Ovary (tissue), 10 donors: ENCODE measurements at places on chromosomes 16 and 17. TPM values are rescaled to one million over a fixed set of nuclear protein-coding genes. Genes with fewer than 3 reads are reported as not detected.

Gene ENPP7
- not detected for total RNA-seq

Gene NOXO1
- not detected for total RNA-seq

Gene BIRC5
- total RNA-seq, result 0.24 TPM

Gene CTF1
- total RNA-seq, result 20.6 TPM

Gene ZNF287
- total RNA-seq, result 8.4 TPM

Gene CSF3
- total RNA-seq, result 197 TPM

- no peak overlapping the region for H3K27ac ChIP-seq
- no peaks in the 10 kb centered on the region for H3K27me3 ChIP-seq
- H3K4me1 ChIP-seq, result peaks cover 14% of the 10 kb centered on the region
- H3K36me3 ChIP-seq, result no peaks in the 10 kb centered on the region
- peak overlapping the region; percentile 12 for H3K4me3 ChIP-seq
- no peak for DNase-seq
Measured at GRCh38 chr17:4535667-4536258, 19.4 kb downstream of the MYBBP1A start.

- H3K27ac ChIP-seq, result no peak overlapping the region
- peaks cover 8% of the 10 kb centered on the region for H3K27me3 ChIP-seq
- H3K4me3 ChIP-seq, result no peak overlapping the region
- DNase-seq, result no peak
- no peaks in the 10 kb centered on the region for H3K4me1 ChIP-seq
Measured at GRCh38 chr17:61395409-61395982, 4.1 kb upstream of the TBX2 start.

- no peak overlapping the region for H3K27ac ChIP-seq
- DNase-seq, result no peak
- peaks cover 14% of the 10 kb centered on the region for H3K4me1 ChIP-seq
- H3K36me3 ChIP-seq, result no peaks in the 10 kb centered on the region
- no peaks in the 10 kb centered on the region for H3K27me3 ChIP-seq
Measured at GRCh38 chr17:42180411-42180921, 476 bp downstream of the KCNH4 start.

DNA sequence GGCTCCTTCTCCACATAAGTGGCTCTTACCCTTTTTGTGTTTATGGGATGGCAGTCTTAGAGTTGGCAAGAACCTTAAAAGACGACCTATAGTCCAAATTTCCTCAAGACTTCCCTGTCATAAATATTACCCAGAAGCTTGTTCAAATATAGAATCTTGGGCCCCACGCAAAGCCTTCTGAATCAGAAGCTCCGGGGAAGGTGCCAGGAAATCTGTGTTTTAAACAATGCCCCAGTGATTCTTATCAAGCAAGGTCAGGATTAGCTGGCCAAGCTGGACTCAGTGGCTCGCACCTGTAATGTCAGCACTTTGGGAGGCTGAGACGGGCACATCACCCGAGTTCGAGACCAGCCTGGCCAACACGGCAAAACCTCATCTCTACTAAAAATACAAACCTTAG lies 85.7 kb downstream of the TIMM22 start:
- H3K27ac ChIP-seq, result no peak overlapping the region
- H3K4me3 ChIP-seq, result no peak overlapping the region
- DNase-seq, result no peak
- no peaks in the 10 kb centered on the region for H3K27me3 ChIP-seq
- H3K36me3 ChIP-seq, result no peaks in the 10 kb centered on the region

GRCh38 chr16:60230666-60231065 lies 1496.5 kb upstream of the GOT2 start:
- H3K36me3 ChIP-seq, result no peaks in the 10 kb centered on the region
- no peaks in the 10 kb centered on the region for H3K4me1 ChIP-seq
- H3K27ac ChIP-seq, result no peak overlapping the region
- H3K4me3 ChIP-seq, result no peak overlapping the region
- H3K27me3 ChIP-seq, result no peaks in the 10 kb centered on the region
- DNase-seq, result no peak

GRCh38 chr16:83847371-83848225 lies 39.8 kb downstream of the HSBP1 start:
- H3K36me3 ChIP-seq, result no peaks in the 10 kb centered on the region
- no peak overlapping the region for H3K27ac ChIP-seq
- no peaks in the 10 kb centered on the region for H3K4me1 ChIP-seq
- H3K27me3 ChIP-seq, result no peaks in the 10 kb centered on the region
- H3K4me3 ChIP-seq, result no peak overlapping the region
- DNase-seq, result no peak

GRCh38 chr17:81715872-81716673 lies 4.0 kb downstream of the SLC25A10 start:
- no peak for DNase-seq
- H3K36me3 ChIP-seq, result no peaks in the 10 kb centered on the region
- H3K27me3 ChIP-seq, result no peaks in the 10 kb centered on the region
- no peak overlapping the region for H3K27ac ChIP-seq
- no peak overlapping the region for H3K4me3 ChIP-seq
- H3K4me1 ChIP-seq, result peaks cover 15% of the 10 kb centered on the region

DNA sequence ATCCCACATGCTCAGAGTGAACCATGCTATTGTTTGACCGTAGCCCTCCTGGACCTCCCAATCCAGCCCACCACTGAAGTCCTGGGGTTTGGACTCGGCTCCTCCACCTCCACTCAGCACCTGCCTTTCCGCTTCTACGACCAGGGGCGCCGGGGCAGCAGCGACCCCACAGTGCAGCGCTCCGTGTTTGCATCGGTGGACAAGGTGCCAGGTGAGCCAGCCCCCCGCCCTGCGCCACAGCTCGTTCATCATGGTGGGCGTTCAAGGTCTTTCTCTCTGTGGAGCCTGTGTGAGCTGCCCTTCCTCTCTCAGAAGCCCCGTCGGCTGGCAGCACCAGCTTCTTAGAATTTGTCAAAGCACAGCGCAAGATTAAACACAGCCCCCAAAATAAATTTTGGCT lies 130.1 kb downstream of the SOCS1 start:
- H3K36me3 ChIP-seq, result no peaks in the 10 kb centered on the region
- peaks cover 9% of the 10 kb centered on the region for H3K4me1 ChIP-seq
- no peak for DNase-seq

DNA sequence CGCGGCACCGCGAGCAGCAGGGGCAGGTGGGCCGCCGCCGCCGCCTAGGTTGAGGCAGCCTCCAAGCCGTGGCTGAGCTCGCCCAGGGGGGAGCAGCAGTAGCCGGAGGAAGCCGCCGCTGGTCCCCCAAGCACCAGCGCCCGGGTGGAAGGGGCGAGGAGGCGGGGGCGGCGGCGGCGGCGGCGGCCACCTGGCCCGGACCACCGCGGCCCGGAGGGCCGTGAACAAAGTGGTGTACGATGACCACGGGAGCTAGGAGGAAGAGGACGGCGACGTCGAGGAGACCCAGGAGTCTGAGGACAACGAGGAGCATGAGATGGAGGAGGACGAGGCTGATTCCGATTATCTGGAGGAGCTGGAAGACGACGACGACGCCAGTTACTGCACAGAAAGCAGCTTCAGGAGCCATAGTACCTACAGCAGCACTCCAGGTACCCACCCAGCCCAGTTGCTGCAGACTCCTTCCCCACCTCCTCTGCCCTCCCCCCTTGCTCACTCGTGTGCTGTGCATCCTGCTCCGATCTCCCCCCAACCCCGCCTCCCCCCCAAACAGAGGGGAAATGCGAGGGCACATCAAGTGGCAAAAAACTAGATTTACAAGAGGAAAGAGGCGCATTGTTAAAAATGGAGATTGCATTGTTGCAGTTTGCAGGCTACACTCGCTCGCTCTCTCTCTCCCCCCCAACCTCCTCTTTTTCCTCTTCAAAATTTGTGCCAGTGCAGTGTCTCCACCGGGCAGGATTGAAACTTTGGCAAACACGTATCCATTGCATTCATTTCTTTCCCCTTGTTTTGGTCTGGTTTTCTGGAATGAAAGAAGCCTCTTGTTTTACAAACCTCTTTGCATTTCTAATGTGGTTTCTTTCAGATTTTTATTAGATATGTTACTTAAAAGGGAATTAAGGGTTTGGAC lies 41.8 kb upstream of the AMZ2 start:
- no peaks in the 10 kb centered on the region for H3K27me3 ChIP-seq
- H3K27ac ChIP-seq, result peak overlapping the region; percentile 66
- no peak for DNase-seq

- H3K36me3 ChIP-seq, result no peaks in the 10 kb centered on the region
- no peak overlapping the region for H3K27ac ChIP-seq
- H3K4me3 ChIP-seq, result no peak overlapping the region
- no peak for DNase-seq
- H3K4me1 ChIP-seq, result no peaks in the 10 kb centered on the region
- no peaks in the 10 kb centered on the region for H3K27me3 ChIP-seq
Measured at GRCh38 chr17:31494259-31495021, 103.0 kb downstream of the RAB11FIP4 start.

GRCh38 chr16:49600536-49600935 lies 226.9 kb downstream of the C16orf78 start:
- H3K4me3 ChIP-seq, result no peak overlapping the region
- DNase-seq, result no peak
- H3K4me1 ChIP-seq, result peaks cover 2% of the 10 kb centered on the region
- H3K27ac ChIP-seq, result no peak overlapping the region

DNA sequence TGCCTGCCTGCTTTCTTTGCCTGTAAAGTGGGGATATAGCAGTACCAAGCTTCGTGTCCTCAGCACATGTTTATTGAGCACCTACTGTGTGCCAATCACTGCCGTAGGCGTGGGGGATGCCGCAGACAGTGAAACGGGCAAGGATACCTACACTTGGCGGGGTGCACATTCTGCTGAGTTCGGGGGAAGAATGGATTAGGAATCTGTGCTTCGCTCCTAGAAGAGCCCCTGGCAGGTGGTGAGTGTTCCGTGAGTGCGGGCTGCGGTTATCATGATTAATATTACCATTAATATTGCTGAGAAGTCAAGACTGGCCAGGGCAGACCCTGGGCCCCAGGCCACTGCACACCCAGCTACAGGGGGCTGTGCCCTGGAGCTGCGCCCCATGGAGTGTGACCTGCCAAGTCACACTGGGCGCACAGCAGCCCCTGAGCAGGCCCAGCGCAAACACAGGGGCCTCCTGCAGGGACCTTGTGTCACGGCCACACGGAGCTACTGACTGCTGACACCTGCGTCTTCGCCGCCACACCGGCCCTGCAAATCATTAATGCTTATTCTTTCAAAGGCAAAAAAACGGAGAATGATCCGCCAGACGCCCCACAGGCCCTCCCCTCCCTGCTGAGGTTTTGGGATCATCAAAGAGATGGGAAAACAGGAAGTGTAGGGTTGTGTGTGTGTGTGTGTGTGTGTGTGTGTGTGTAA lies 213.4 kb upstream of the GSE1 start:
- H3K27ac ChIP-seq, result no peak overlapping the region
- peak; percentile 4 for DNase-seq
- peaks cover 20% of the 10 kb centered on the region for H3K4me1 ChIP-seq

GRCh38 chr17:50386510-50386909 lies 10.8 kb downstream of the LRRC59 start:
- DNase-seq, result no peak
- no peak overlapping the region for H3K27ac ChIP-seq
- H3K4me1 ChIP-seq, result peaks cover 2% of the 10 kb centered on the region
- H3K36me3 ChIP-seq, result no peaks in the 10 kb centered on the region
- H3K4me3 ChIP-seq, result no peak overlapping the region

GRCh38 chr16:79049040-79049439 lies 551.5 kb downstream of the MAF start:
- no peak overlapping the region for H3K27ac ChIP-seq
- no peaks in the 10 kb centered on the region for H3K4me1 ChIP-seq
- H3K27me3 ChIP-seq, result no peaks in the 10 kb centered on the region
- DNase-seq, result no peak

DNA sequence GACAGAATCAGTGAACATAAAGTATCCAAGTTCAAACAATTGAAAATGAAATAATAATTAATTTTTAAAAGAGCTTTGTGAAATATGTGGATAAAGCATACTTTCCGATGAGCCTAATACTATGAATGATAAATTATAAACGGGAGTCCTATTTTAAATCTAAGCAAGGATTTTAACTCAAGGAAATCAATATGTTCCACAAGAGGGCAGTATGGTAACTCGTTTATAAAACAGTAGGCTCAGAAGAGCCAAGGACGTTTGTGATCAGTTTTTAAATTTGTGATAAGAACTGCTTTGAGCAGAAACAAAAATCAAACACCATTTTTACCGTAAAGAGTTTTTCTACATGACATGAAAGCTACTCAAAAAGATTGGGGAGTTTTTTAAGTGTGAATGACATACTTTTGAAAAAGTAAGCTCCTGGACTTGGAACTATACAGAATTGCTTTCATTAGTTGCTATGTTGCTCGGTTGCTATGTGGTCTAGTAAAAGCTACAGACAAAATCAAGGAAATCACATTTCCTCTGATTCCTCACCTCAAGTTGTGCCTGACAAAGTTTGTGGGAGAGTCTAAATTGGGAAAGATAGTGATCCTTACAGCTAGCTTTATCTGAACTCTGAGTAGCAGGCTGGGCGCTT lies 11.8 kb upstream of the TEKT1 start:
- no peaks in the 10 kb centered on the region for H3K4me1 ChIP-seq
- no peak for DNase-seq
- no peaks in the 10 kb centered on the region for H3K36me3 ChIP-seq
- no peaks in the 10 kb centered on the region for H3K27me3 ChIP-seq
- no peak overlapping the region for H3K4me3 ChIP-seq

DNA sequence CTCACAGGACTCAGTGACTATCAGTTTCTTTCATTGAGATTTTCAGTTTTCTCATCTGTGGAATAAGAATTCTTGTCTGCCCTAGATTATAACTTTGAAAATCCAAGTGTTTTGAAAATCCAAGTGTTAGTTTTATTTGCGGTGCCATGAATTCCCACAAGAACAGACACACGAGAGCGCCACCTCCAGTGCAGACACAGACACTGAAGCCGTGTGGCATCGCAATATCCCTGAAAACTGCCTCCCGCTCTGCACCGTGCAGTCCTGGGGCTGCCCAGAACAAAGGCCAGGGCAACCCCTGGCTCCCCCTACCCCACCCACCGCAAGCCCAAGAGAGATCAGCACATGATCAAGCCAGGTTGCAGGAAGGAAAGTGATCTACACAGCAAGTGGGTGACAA lies 229.5 kb upstream of the ASIC2 start:
- H3K27ac ChIP-seq, result no peak overlapping the region
- no peak overlapping the region for H3K4me3 ChIP-seq
- H3K27me3 ChIP-seq, result no peaks in the 10 kb centered on the region
- H3K4me1 ChIP-seq, result no peaks in the 10 kb centered on the region
- no peak for DNase-seq
- H3K36me3 ChIP-seq, result no peaks in the 10 kb centered on the region

- no peak overlapping the region for H3K27ac ChIP-seq
- no peaks in the 10 kb centered on the region for H3K4me1 ChIP-seq
- DNase-seq, result peak; percentile 43
- peaks cover 4% of the 10 kb centered on the region for H3K36me3 ChIP-seq
- no peak overlapping the region for H3K4me3 ChIP-seq
- no peaks in the 10 kb centered on the region for H3K27me3 ChIP-seq
Measured at GRCh38 chr17:40086150-40087044, 14.0 kb downstream of the NR1D1 start.

DNA sequence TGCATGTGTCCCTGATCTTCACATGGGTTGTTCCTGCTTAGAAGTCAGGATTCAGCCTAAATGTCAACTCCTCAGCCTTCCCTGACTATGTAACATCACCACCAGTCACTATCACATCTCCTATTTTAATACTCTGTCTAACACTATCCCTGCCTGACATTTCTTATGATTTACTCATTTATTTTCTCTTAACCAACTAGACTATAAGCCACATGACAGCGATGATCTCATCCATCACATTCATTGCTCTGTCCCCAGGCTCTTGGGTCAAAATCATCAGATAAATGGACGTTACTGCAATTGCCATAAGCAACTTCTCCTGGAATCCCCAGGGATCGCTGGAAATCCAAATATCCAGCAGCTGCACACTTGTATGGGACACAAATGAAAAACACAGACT lies 15.7 kb downstream of the CDRT4 start:
- peaks cover 6% of the 10 kb centered on the region for H3K4me1 ChIP-seq
- no peak for DNase-seq
- H3K36me3 ChIP-seq, result no peaks in the 10 kb centered on the region
- no peak overlapping the region for H3K27ac ChIP-seq
- no peaks in the 10 kb centered on the region for H3K27me3 ChIP-seq
